ENCODE measurements at places on chromosomes 7 and 10.

- DNase-seq, result no peak
Measured at GRCh38 chr10:114520453-114520852, 116.2 kb upstream of the AFAP1L2 start.

GRCh38 chr10:52623761-52624160 lies 148.8 kb downstream of the MBL2 start:
- DNase-seq, result no peak

DNA sequence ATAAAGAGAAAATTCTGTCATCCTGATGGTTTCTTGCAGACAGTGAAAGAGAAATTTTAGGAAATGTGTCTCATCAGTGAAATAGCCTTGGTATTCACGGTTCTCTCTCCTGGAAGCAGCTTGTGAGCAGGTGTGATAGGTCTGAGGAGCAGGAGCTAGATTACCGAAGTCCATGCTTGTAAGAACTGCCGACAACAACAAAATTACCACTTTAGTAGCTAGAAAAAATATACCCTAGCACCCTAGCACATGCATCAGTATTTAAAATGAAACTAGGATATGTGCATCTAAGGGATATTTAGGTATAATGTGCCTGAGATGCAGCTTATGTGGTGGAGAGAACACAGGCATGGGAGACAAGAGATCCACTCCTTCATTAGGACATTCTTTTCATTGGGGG lies 82.3 kb downstream of the VPS50 start:
- no peak for DNase-seq

GRCh38 chr7:24502135-24502488 lies 71.1 kb upstream of the PALS2 start:
- DNase-seq, result no peak

DNA sequence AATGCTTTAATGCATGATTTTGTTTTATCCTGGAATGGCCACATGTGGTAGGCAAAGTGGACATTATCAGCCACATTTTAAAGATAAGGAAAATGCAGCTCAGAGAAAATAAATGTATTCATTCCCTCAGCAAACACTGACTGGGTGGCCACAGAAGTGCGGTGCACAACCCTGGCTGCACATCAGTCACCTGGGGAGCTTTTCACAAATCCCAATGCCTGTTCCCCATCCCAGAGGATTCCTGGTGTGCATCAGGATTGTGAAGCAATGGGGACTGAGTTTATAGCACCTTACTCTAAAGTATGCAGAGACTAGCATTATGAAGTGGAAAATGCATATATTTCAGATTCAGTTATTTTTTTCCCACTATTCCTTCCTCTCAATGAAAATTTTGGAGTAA lies 193.5 kb upstream of the C7orf33 start:
- no peak for DNase-seq

GRCh38 chr10:79246606-79247275 lies 100.5 kb upstream of the PPIF start:
- DNase-seq, result no peak

DNA sequence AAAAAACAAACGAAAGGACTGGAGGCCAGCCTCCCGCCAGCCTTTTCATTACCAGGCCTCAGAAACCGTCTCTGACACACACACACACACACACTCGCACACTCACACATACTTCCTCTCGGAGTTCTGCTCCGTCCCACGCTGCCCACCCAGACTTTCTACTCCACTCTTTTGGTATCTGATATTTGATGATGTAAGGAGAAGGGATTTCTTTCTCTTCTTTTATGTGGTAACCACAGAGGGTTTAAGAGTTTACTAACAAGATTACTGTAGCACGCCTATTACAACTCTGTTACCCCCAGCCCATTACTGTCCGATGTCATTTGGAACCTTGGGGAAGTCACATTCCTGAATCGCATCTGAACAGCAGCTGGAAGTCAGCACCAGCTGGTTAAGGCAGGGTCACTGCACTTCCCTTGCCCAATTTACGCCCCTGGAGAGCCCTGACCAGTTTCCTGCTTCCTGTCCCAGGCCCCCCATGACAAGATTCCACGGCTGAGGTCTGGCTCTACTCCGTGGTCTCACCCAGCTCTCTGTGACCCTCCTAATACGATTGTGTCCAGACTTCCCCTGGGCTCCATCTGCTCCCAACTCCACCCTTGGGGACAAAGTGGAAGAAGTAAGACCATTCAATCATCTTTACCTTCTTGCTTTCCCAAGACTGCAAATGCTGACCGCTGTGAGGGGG lies 1.1 kb downstream of the DENND2A start:
- no peak for DNase-seq

DNA sequence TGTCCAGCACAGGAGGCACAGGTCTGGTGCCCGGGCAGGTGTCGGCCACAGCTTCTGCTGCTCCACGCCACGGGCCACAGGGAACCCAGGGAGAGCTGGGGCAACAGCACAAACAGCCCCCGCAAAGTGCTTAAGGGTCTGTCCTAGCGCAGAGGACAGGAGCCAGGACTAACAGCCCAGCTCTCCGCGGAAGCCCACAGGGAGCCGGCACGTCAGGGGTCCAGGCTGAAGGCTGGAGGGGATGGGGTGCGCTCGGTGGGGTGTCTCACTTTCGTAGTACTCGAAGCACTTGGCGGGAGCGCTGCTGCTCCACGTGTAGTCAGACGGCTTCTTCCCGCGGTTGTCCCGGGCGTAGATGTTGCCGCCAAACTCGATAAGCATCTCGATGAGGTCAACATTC lies 24.9 kb downstream of the ASB13 start:
- no peak for DNase-seq

DNA sequence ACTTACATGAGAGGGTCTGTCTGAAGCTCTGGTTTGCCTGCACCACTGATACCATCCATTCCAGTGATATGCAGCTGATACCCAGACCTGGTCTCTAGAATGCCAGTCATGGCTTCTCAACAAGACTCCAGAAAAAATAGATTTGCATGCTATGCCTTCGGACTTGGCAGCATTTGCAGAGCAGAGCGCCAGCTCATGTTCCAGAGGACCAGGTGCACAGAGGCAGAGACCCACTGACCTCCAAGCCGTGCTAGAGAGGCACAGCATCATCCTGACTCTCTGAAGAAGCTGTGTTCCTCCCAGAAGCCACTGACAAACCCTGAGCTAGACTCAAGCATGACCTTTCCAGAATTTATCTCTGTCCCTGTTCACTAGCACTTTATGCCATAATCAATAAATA lies 6.9 kb upstream of the PRKAG2 start:
- no peak for DNase-seq

GRCh38 chr10:26467639-26468038 lies 29.5 kb downstream of the APBB1IP start:
- DNase-seq, result no peak

DNA sequence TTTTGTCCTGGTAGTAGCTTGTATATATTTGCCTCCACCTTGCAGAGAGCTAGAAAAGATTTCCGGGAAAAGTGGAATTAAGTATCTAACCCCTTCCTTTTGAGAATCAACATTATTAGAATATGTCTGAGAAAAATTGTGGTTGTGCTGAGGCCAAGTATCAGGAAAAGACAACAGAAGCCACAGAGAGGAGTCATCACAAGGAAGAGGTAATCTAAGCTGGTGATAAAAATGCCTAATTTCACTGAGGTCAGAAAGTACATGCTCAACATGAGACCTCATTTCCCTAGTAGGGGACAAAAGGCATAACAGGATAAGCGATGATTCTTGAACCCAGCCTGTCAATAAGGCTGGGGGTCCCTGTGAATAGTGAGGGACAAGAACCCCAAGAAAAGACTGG lies 97.0 kb upstream of the PDE1C start:
- DNase-seq, result no peak

DNA sequence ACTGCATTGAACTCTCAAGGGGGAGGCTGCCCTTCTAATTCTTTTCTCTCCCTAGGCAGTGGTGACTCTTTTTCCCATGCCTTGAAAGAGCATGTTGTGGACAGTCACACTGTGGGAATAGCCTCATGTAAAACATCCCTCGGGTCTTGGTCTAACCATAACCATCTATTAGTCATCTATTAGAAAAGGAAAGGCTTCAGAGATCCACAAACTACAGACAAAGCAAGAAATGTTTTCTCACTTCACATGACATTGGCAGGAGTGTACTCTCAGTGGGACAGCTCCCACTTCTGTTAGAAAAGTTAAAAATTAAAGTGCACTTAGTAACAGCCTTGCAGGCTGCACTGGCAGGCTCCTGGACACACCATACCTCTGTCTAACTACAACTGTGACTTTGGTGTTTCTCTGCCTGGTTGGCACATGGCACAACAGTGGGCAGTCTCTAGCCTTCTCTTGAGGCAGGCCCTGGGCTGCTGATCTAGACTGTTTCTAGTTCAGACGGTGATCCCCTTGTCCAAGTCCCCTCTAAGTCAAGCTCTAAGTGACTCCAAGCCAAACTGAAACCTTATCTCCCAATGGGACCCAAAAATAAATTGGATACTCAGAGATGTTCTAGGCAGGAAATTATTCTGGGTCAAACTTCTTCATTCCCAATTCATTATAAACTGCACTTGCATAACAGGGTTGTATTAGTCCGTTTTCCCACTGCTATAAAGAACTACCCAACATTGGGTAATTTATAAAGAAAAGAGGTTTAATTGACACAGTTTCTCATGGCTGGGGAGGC lies 57.9 kb upstream of the ITGB1 start:
- DNase-seq, result no peak

Measured in GM18507 (cell line).